Activated naive CD8-positive, alpha-beta T cell treated with anti-CD3 and anti-CD28 coated beads for 36 hours (primary cell): ENCODE measurements at places on chromosomes 3 and 15. TPM values are rescaled to one million over a fixed set of nuclear protein-coding genes. Genes with fewer than 3 reads are reported as not detected.

- no peak for DNase-seq
Observed at GRCh38 chr3:43674345-43675085, 16.2 kb upstream of the ABHD5 start.

- no peak for DNase-seq
Observed at GRCh38 chr3:179297971-179298725, 24.7 kb upstream of the ZNF639 start.

GRCh38 chr3:175404621-175405020 is 545.5 kb downstream of the NAALADL2 start:
- DNase-seq, result no peak

The RGMA gene
- total RNA-seq, result 0.08 TPM

DNA sequence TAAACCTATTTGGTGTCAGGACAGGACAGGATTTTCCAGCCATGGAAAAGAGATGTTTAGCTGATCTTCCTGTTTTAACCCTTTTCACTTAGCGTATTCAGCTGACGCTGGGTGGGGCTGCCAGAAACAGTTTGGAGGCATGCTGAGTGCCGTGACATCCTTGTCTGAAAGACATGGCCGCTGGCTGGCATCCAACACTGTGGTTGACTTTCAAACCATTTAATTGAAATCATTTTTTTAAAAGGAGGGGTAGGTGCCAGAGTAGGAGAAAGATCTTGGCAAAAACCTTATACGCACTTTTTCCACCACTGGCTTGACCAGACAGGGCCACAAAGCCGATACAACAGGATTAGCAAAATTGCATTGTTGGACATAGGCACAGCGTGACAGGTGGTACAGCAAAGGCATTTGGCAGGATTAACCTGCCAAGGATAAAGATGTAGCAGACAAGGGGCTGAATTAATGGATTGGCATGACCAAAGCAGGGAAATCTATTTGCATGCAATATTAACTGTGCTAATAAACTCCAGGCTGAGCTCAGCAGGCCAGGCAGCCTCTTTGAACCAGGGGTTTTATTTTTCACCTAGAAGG is 131.8 kb upstream of the TOPAZ1 start:
- no peak for DNase-seq

DNA sequence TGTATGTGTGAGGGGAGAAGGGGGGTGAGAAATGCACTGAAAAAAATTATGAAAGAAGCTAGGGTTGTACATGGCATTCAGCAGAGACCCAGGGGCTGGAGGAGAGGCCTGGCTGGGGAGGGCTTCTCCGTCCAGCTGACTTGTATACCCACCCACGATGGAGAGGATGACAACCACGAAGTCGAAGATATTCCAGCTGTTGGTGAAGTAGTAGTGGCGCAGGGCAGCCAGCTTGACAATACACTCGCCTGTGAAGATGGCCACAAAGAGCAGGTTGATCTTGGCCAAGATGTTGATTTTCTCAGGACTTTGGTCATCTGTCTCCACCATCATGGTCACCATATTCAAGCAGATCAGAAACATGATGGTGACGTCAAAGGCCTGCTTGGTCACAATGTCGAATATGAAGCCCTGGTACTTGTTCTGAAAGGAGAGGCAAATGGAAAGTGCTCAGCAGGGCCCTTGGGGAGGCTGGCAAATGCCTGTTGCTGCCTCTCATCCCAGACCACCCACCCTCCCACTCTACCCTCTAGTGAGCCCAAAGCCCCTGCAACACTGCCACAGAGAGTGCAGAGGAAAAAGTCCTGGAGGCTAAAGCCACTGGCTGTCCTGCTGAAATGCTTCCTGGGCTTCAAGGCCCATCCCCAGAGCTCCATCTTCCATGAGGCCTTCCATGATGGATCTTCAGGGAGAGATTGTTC is 58.1 kb downstream of the EXOG start:
- no peak for DNase-seq

GRCh38 chr15:53437366-53437765 is 322.1 kb downstream of the WDR72 start:
- DNase-seq, result no peak

- DNase-seq, result no peak
Observed at GRCh38 chr3:880371-880770, 212.5 kb upstream of the CNTN6 start.

The HRG gene
- total RNA-seq, result not detected

The ATP8B4 gene
- total RNA-seq, result 3.5 TPM

DNA sequence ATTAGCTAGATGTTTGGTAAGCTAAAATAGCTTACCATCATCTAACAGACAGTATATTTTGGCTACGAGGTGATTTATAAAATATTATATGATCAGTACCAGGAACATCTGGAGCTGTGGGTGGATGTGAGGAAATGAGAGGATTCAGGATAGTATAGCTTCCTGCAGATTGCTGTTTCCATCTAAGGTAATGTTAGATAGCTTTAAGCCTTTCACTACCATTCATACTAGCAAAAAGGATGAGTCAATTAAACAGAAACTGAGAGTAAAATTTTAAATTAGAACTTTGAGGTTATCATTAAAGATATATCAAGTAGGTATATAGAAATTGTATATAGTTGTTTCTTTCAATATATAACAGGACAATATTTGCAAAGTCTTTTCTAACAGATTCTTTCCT is 8.0 kb downstream of the ZBTB20 start:
- no peak for DNase-seq

The SMAD6 gene
- 0.10 TPM for total RNA-seq

The PLSCR4 gene
- total RNA-seq, result not detected

The MESP2 gene
- not detected for total RNA-seq

- no peak for DNase-seq
Observed at GRCh38 chr15:60697750-60698149, 218.8 kb upstream of the ICE2 start.

DNA sequence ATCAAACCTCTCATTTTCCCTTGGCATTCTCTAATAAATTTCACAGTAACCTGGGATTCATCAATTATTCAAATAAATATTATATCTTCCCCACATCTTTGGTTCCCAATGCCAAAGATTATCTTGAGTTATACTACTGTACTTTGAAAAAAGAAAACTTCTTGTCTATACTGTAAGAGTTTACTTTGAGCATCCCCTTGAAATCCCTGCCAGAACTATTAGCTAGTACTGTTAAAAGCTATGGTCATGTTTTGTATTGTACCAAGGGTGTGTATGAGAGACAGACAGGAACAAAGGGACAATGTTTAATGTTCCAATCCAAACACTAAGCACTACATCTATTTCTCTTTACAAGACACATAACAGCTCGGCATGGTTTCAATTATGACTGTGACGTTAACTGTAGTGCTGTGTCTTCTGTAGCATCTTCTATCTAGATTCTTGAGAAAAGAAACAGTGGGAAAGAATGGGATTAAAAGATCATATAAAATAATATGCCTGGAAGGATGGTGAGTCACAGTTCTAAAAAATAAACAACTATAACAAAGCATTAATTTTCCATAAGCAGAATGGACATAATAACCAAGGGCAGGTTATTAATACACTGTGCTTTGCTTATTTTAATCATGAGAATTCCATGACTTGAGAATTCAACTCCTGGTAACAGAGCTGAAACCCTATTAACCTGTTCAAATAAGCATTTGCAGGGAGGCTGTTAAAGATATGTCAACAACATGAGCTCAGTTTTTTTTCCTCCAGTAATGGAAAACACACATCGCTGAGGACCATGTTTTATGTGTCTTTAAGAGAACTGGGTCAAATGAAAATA is 71.1 kb downstream of the ALDH1A2 start:
- DNase-seq, result no peak

The SLC2A2 gene
- not detected for total RNA-seq

DNA sequence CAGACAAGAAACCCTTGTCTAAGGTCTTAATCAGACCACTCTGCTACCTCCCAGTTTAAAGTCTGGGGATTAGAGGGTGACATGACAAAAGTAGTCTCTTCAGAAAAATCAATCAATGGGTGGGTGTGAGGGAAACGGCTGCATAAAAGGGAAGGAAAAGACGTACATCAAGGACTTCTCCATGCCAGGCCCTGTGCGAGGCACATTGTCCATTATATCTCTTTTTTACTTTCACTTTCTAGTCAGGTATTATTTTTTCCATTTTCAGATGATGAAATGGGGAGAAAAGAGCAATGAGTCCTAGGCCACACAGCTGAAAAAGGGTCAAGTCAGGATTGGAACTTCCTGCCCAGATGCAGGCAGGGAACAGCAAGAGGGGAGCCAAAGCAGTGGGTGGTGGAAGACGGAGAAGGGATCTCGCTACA is 4.6 kb upstream of the CX3CR1 start:
- DNase-seq, result no peak

DNA sequence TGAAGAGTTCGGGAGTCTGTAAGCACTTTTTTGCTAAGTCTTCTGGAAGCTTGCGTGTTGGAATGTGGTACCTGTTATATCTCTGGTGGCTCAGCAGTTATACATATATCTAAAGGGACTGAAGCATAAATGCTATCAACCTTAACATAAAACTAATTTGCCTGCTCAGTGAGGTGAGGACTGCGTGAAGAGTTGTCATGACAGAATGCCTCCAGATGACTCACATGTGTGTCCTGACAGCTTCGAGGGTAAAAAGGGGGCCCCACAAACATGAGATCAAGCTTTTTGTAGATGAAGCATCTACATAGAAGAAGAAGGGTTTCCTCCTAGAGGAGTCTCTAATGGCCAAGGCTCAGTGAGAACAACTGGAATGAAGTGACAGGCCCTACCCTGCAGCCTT is 88.8 kb upstream of the C3orf80 start:
- DNase-seq, result no peak

GRCh38 chr15:68278595-68279405 is 1.3 kb downstream of the FEM1B start:
- DNase-seq, result no peak

- DNase-seq, result no peak
Observed at GRCh38 chr3:22893644-22894325, 309.3 kb upstream of the UBE2E2 start.

- DNase-seq, result no peak
Observed at GRCh38 chr15:68418611-68419161, 13.3 kb downstream of the ITGA11 start.

GRCh38 chr3:39362192-39362591 is 21.0 kb upstream of the SLC25A38 start:
- no peak for DNase-seq

- no peak for DNase-seq
Observed at GRCh38 chr3:134232151-134232550, 18.5 kb downstream of the RYK start.

The SERPINI2 gene
- total RNA-seq, result not detected

DNA sequence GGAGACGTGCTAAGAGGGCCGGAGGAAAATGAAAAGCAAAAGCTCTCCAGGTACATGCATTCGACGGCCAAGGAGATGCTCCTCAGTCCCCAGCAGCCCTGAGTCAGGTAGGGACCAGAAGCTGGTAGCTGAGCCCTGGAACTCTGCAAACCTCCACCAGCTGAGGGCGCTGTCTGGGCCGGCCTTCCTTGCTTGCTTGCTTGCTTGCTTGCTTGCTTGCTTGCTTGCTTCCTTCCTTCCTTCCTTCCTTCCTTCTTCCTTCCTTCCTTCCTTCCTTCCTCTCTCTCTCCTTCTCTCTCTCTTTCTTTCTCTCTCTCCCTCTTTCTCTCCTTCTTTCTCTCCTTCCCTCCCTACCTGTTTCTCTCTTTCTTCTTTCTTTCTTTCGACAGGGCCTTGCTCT is 94.6 kb upstream of the RASGRF1 start:
- DNase-seq, result peak; percentile 32

The ALDH1L1 gene
- not detected for total RNA-seq

The RAB7A gene
- total RNA-seq, result 278 TPM

DNA sequence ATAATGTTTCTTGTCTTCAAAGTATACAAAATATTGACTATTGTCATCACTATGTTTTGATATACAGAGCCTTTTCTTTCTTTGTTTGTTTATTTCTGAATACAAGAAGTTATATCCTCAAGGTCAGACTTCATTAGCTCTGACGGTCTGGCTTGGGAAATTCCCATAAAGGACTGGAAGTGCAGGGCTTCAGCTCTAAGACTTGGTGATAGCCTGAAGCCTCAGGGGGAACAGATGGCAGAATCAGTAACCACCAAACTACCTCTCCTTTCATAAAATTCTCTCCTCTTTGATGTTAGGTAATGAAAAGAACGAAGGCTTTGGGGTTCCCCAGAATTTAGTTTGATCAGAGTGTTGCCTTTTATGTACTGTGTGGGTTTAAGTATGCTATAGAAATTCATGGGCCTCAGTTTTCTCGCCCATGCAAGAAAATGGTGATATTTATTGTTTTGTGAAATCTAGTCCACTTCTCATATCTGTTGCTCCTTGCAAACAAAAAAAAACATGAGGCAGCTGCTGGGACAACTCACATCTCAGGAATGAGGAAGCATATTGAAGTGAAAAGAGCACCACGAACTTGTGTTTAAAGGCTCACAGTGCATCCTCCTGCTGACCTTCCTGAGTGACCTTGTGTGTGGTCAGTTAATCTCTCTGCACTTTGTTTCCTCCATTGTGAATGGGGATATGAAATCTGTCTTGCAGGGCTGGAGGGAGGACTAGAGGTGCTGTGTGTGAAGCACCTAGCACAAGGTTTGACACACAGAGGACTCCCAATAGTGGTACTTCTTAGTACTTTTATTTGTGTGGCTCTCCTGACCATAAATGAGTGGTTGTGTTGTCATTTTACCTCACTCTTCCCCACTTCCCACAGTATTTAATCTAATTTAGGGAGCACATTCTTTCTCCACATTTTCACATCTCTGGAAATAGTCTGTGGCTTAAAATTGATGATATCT is 569.8 kb upstream of the IL12A start:
- no peak for DNase-seq

DNA sequence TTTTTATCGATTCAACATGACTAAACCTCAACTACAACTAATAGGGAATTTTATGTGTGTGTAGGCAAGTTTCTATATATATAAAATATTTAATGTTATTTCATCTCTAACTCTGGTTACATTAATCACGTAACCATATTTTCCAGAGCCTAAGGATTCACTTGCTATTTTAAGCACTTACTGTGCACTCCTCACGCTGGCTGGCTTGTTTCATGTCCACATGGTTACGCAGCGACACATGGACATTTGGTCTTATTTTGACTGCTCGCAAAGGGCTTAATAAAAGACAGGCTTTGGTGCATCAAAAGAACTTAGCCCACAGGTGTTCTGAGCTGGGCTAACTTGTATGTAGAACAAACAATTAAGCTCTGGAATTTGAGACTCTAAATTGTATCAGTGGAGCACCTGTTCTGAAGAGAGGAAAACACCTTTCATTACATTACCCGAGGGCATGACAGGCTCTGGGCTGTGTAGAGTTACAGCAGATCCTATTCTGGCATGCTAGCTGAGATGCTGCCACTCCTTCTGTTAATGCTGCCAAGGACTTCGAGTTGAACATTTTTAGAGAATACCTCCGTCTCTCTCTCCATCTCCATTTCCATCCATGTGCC is 130.0 kb upstream of the NR2F2 start:
- no peak for DNase-seq

DNA sequence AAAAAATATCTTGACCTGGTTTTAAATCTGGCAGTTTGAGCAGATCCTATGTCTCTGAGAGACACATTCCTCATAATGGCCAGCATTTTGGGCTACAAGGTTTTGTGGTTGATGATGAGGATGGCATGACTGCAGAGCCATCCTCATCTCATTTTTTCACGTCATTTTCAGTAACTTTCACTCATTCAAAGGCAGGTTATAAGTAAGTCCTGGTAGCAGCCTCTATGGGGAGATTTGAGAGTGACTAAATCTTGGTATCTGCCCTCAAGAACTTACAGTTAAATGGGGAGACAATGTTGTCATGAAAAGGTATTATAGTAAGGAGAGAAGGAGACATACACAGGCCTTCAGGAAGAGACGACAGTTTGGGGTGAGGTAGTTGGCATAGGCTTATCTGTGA is 14.5 kb downstream of the TIGIT start:
- DNase-seq, result no peak

The TMCO5A gene
- total RNA-seq, result not detected

- no peak for DNase-seq
Observed at GRCh38 chr3:150036780-150037179, 66.1 kb upstream of the PFN2 start.

The SEMA3B gene
- total RNA-seq, result 1.2 TPM
